ENCODE measurements at places on chromosomes 16 and 17.

- DNase-seq = no peak
Observed at GRCh38 chr17:76772842-76773525, 35.1 kb downstream of the MFSD11 start.

GRCh38 chr17:18206962-18207361, 18.5 kb upstream of the LLGL1 start:
- DNase-seq = no peak

DNA sequence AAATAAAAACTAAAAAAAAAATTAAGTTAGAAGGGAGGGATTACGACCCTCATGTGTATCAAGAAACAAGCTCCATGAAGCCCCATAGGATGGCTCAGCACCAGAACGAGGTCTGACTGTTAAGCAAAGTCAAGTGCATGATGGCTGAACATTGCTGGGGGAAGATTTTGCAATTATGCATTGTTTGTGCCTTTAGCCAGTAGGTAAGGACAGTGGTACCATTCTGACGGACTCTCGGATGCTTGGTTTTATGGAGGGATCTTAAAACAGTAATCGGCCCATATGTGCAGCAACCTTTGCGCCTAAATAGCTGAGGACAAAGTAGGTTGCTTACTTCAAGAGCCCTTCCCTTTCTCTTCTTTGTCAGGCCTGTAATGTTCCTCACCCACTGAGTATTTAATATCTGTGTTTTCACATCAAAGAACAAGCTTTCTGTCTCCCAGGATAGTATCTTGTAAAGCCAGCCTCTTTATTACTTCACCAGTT, 186.0 kb downstream of the WWOX start:
- DNase-seq = no peak

DNA sequence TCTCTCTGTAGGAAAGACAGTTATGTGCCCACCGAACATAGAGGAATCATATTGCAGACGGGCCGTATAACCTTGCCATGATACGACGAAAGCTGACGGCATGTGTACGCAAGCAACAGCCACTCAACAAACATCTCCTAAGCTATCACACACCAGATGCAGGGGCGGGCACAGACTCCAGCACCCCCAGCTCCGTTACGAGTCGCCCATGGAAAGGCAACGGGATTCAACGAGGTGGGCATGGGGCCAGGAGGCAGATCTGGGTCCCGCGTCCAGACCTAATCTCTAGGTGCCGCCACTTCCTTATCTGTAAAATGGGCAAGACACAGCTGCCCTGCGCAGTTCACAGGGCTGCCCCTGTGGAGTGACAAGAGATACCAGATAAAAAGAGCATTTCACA, 35.6 kb downstream of the ABR start:
- DNase-seq = no peak

DNA sequence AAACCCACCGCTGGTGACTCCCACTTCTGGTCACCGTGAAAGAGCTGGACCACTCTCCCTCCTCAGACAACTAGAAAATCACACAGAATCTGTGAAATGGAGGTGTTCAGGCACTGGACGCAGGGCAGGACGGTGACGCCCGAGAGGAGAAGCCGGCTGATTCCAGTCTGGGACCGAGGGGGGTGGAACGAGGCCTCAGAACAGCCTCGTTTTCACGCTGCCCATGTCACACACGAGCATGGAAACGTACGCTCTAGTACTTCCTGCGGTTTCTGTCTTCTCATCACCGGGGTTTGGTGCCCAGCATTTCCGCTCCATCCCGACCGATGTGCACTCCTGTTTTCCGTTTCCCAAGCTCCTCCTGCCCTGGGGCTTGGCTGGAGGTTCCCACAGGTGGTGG, 101.8 kb upstream of the METRNL start:
- DNase-seq = no peak

DNA sequence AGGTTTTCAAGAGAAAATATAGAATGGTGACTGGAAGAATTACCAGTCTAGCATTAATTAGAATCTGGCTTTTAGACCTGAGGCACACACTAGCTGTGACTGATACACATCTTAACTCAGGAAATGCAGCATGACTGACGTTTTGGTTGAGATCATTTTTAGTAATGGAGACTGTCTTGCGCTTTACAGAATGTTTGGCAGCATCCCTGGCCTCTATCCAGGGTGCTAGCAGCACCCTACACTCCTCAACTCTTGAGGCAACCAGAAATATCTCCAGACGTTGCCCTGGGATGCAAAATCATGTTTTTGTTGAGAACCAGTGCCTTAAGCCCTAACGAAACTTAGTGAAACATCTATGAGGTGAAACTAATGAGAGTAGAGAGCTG, 109.0 kb downstream of the HS3ST3A1 start:
- DNase-seq = no peak

GRCh38 chr16:19167710-19168370, at the start of gene SYT17:
TSS of gene SYT17 (plus strand) at chr16:19168240. CDS start at chr16:19168647, 407 bp downstream.
- DNase-seq = no peak

DNA sequence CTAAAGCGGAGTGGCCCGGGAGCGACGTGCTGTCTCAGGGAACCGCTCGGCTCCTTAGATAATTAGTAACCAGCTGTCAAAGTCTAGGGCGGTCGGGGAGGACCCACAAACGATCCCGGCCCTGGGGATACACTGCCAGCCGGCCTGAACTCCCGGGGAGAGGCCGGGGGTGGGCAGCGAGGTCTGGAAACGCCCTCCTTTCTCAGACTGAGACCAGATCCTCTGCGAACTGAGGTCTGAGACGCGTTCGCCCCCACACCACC, 1.3 kb downstream of the HNF1B start:
- no peak for DNase-seq

GRCh38 chr17:64779376-64780095, 117.4 kb upstream of the SMURF2 start:
- DNase-seq = no peak
